Stimulated activated CD8-positive, alpha-beta memory T cell treated with anti-CD3 and anti-CD28 coated beads, Interleukin-4, amount 100 ng/mL, for 1 hour (primary cell): ENCODE measurements at places on chromosomes 4 and X.
A peak's percentile ranks its signal among the peaks of the same experiment; 100 is the strongest.

DNA sequence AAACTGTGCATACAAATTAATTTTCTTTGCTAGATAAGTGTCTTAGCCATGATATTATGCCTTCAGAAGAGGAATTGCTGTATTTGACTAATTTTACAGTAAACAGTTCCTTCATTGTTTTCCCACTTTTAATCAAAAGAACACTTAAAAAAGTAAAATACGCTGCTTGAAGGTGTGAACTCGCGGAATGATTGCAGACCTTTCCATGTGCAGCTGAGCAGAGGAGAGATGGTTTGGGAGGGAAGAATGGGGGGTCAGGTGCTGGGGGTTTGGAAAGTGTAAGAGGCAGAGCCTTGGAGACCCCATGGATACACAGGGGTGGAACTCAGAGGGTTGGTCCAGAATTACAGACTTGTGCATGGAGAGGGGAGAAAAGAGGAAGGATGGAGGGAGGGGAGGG lies 15.3 kb downstream of the CYTL1 start:
- no peak for DNase-seq

GRCh38 chr4:147019091-147019490 lies 73.4 kb upstream of the TTC29 start:
- peak; percentile 14 for DNase-seq

DNA sequence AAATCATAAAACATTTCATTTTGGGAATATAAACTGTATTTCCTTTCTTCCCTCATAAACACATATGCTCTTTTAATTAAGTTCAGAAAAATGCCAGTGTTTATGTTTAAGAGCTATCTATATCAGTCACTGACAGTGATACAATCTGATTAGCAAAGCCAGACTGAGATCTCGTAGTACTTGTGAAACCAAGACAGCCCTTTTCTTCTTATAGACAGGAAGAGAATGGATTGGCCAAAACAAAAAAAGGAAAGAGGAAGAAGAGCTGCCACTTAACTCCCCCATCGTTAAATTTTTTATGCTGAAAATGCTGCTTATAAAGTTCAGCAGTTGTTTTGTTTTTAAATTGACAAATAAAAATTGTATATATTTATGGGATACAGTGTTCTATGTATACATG lies 87.4 kb downstream of the PLAC1 start:
- DNase-seq, result no peak

- no peak for DNase-seq
These were observed 52.4 kb downstream of the CBLL2 start for GRCh38 chrX:22325096-22325495.
